Stimulated activated CD8-positive, alpha-beta memory T cell treated with anti-CD3 and anti-CD28 coated beads, Interleukin-7, amount 100 ng/mL, for 4 hours (primary cell): ENCODE measurements at places on chromosomes 12 and 14.
A peak's percentile ranks its signal among the peaks of the same experiment; 100 is the strongest.

DNA sequence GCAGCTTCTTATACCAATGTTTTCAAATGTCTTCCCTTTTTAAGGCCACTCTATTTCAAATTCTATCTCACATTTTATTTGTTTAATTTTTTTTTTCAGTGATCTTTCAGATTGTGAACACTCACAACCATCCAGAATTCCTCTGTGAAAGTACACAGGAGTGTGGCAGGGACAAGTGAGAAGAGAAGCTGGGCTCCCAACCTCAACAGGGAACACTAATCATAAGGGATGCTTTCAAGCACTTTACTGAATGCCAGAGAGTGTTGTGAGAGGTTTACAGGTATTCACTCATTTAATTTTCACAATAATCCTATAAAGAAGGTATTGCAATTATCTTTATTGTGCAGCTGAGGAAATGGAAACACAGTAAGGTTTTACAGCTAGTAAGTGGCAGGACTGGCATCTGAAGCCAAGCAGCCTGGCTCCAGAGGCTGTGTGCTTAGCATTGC lies 60.1 kb upstream of the PYGL start:
- DNase-seq: no peak

- DNase-seq: no peak
Observed at GRCh38 chr12:9646794-9647781, 22.4 kb upstream of the CLEC2D start.

- DNase-seq: no peak
Observed at GRCh38 chr12:109179927-109180326, 63.5 kb downstream of the ACACB start.

- DNase-seq: no peak
Observed at GRCh38 chr12:62774794-62775193, 160.2 kb downstream of the PPM1H start.

DNA sequence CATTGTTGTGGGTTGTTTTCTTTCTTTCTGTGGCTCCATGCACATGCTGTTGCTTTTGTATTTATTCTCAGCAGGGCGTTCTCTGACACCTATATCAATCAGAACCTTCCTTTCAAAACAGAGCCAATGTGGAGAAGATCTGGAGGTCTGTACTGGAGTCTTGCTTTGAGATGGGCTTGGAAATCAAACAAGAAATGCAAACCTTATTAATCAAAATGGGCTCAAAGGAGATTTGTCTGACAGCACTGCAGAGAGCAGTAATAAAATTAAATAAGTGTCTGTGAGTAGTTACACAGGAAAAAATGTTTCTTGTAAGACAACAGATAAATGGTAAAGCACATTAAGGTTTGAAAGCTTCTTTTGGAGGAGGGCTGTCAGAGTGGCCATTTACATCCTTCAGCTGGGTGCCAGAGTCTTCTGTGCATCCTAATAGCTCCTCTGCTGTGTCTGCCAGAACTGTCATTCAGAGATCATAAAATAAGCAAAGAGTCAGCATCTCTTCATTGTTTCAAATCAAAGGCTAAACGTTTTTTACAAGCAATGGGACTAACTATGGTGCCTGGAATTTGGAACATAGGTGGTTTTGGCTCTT lies 414.3 kb downstream of the NAV3 start:
- DNase-seq: no peak

DNA sequence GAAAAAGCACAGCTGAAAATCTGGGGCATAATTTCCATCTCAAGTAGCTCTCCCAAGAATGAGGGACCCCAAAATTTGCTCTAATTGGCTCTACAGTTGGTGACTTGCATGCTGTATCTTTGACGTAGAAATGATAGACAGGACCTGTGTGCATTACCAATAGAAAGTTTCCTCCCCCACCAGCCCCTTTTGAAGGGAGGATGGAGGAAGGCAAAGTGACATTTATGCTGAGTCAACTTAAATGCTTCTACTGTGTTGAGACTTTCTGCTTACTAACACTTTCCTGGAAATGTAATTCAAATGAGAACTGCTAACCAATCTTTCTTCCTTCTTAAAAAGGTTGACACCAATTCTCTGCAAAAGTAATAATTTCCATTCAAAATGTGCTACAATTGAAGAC lies 31.9 kb downstream of the TSPAN8 start:
- DNase-seq: no peak

DNA sequence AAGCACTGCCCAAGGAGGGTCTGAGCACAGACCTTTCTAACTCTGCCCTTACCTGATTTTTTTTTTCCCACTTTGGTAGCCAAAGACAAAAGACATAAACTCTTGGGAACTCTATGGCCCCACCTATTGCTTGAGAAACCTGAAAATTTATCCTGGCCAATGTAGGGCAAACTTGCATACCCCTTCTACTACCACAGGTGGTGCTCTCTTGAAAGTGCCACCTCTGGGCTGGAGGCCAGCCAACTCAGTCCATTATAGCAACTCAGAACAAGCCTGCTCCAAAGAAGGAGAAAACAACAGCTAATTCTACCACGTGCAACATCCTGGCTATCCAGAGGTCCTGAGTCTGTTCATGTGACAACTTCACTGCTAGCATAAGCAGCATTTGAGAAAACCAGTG lies 55.7 kb upstream of the ABCD2 start:
- DNase-seq: no peak

GRCh38 chr12:51884676-51885229 lies 3.1 kb upstream of the ANKRD33 start:
- no peak for DNase-seq

- DNase-seq: peak; percentile 12
Observed at GRCh38 chr14:77458249-77458950, 507 bp downstream of the AHSA1 start.

DNA sequence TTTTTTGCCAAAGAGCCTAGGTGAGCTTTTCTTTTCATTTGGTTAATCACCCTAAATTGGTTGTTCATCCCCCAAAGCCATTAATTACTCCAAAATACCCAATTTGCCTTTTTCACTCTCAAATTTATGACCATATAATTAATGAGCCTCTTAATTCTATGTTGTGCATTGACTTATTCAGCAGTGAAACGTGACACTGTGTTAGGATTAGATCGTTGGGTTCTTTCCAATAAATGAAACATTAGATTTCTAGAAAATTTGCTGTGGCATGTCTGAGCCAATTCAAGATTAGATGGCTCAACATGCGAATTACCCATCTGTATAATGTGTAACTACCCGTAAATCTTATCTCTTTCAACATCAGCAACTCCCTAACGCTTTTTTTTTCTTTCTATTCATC lies 273.4 kb downstream of the BMP4 start:
- DNase-seq: no peak

GRCh38 chr12:53972722-53973235 lies at the start of gene HOXC11:
Gene HOXC11 (plus strand): TSS chr12:53973126. CDS start chr12:53973242, 116 bp downstream.
- DNase-seq: no peak

GRCh38 chr14:100165376-100165775 lies 5.9 kb upstream of the DEGS2 start:
- DNase-seq: no peak
